Hypothalamus (tissue), 51 donors: ENCODE measurements at places on chromosomes 3 and 15.

DNA sequence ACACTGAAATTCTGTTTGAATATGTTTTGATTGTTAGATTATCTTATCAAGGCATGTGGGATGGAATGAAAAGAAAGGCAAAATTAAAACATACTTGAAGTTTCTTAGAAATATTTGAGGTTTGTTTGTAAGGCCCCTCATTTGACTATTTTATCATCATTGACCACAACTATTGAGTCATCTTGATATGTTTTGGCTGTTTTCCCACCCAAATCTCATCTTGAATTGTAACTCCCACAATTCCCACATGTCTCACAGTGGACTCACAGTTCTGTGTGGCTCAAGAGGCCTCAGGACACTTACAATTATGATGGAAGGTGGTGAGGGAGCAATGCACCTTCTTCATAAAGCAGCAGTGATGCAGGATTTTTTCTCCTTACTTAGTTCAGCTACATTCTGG is 917.1 kb downstream of the PLOD2 start:
- DNase-seq, result no peak

GRCh38 chr3:12990781-12991480 is 82.3 kb downstream of the IQSEC1 start:
- DNase-seq, result no peak

GRCh38 chr3:142027735-142028134 is 121.6 kb downstream of the TFDP2 start:
- no peak for DNase-seq

DNA sequence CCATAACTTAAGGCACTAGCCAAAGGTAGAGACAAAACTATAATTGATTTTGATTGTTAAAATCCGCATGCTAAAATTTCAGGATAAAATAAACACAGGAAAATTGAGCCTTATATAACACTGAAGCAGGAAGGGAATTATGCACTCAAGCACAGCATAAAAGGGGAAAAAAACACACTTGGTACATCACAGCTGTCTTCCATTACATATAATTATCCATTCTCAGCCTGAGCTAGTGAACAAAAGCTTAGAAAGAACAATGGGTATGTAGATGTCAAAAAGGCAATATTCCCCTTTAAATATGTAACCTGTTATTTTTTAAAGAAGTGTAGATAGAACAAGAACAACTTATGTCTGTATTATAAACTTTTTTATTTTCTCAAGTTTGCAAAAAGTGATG is 899.2 kb downstream of the ROBO1 start:
- DNase-seq, result no peak

DNA sequence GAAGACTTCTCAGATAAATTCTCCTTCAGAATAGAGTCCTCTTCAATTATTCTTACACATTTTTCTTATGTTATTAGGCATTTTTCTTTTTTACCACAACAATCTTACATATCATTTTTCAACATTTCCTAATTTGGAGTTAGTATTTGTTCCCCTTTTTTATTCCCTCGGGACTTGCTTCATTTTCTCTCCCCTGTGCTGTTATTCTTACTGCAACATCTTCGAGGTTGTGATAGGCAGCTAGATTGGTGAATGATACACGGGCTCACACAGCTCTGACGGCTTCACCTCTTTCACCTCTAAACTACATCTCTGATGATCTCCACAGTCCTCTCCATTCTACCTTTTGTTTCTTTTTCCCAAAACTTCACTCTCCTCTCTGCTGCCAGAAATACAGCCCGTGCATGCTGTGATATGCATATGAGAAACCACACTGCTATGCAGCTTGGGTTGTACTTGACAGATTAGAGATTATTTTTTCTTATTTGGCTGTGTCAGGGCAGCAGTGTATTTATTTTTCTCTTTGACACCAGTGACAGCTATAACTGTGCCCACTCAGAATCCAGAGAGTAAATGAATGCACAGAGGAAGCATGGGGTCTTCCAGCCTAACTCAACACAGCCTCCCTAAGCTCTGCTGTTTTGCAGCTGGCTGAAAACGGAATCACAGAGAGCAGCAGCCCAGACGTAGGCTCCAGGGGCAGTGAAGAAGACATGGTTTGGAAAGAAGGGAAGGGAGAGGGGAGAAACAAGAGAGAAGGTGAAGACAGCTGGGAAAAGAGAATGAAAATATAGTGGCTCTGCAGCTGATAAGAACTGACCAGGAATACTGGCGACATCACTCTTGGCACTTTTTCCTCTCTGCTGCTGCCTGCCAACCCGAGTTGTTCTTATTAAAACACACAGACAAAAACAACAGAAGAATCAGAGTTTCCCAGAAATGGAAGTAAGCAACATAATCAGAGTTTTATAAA is 61.8 kb downstream of the SLC9A9 start:
- DNase-seq, result no peak

DNA sequence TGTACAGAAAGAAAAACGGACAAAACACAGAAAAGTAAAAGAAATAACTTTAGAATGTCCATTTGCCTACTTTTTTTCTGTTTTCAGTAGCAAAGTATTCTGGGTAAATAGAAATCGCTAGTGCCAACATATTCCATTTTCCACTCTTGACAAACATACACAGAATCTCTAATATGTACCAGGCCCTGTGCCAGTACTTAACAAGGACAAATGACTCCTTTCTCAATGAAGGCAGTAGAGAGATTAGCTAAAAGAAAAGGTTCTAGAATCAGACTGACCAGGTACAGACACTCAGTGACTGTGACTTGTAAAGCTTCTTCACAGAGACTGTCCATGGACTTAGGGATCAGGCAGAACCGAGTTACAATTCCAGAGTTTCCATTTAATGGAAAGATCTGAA is 165.8 kb upstream of the STAC start:
- DNase-seq, result no peak

- no peak for DNase-seq
Measured at GRCh38 chr15:100131321-100132224, 210.2 kb downstream of the ADAMTS17 start.

DNA sequence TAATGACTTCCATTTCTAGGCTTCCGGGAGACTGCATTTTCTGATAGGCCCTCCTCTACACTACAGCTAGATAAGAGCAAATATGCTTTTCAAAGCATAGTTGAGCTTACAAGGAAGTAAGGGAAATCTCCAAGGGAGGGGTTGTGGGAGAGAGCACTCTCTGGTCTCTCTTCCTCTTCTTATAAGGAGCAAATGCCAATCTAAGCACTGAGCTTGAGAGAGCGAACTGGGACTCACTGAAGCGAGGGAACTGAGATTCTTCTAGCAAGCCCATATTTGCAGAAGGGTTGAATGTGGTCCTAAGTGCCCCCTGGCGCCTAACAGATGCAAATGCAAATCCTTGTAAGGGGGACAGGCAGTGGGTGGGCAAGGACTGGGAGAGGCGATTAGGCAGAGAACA is 164.8 kb downstream of the ERC2 start:
- DNase-seq, result no peak

GRCh38 chr3:10393514-10393913 is 72.6 kb upstream of the SEC13 start:
- DNase-seq, result no peak

DNA sequence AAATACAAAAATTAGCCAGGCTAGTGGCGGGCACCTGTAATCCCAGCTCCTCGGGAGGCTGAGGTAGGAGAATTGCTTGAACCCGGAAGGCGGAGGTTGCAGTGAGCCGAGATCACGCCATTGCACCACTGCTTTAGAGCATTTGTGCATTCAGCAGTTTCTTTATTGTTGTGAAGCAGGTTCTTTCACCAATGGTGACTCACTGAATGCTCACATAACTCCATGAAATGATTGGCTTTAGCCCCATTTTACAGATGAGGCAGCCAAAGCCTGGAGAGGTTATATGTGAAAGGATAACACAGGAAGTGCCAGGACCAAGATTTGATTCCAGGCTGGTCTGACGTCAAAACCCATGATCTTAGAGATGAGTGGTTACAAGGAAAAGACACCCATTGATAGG is 195.2 kb downstream of the SLCO3A1 start:
- DNase-seq, result no peak

DNA sequence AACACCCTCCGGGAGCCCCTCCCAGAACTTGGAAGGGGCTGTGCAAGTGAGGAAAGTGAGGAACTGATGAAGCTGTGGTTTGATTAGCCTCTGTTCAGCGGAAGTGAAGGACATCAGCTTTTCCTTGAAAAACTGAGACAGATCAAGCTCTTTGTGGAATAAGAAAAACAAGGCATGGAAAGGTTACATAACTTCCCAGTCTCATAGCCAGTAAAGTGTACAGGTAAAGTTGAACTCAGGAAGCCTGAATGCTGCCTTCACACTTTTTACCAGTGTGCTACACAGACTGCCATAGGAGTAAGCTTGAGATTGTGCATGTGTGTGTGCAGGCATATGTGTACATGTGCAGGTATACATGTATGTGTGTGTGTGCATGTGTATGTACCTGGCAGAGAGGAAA is 293.2 kb downstream of the FGF12 start:
- no peak for DNase-seq

- DNase-seq, result no peak
Measured at GRCh38 chr15:80464951-80465625, 60.9 kb downstream of the ARNT2 start.

- peak; percentile 18 for DNase-seq
Measured at GRCh38 chr3:33439546-33440327, 468 bp downstream of the UBP1 start.

GRCh38 chr3:105422645-105423044 is 55.9 kb downstream of the ALCAM start:
- no peak for DNase-seq

DNA sequence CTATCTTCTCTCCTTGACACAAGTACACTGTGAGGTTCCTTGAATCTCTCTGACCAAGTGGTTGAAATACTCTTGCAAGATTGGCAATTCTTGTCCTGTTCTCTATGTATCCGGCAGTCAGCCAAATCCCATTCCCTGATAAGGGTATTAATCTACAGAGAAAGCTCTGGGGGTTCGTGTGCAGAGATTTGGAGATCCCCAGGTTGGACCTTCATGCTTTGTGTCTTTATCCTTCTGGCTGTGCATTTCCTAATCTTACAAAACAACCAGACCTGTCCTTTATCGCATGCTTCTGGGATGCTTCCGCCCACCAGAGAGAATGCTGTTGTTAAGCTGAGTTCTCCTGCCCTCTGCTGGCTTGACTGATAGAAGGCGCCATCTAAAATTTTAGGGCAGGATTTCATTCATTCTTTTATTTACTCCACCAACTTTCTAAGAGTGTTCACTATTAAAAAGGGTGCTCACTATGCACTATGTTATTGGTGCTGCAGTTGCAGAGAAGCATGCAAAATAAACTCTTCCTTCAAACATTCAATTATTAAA is 8.6 kb upstream of the SST start:
- DNase-seq, result no peak

- DNase-seq, result no peak
Measured at GRCh38 chr3:61610316-61610715, 48.9 kb downstream of the PTPRG start.

- no peak for DNase-seq
Measured at GRCh38 chr3:109241459-109242186, 74.7 kb downstream of the DPPA2 start.

DNA sequence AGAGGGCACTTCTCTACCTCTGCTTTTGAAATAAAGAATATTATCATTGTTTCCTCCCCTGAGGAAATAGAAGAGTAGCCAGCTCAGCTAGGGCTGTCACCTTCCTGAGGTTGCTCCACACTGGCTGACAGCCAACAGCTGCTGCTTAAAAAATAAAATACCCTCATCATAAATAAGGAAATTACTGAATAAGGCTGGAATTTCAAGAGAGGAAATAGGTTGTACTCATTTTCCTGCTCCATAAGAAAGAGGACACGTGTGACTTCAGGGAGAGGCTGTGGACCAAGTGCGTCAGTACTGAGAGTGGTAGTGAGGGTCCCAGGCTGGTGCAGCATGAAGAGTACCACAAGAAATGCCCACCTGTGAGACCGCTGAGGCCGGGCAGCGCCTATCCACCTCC is 8.1 kb upstream of the C2CD4B start:
- DNase-seq, result no peak

DNA sequence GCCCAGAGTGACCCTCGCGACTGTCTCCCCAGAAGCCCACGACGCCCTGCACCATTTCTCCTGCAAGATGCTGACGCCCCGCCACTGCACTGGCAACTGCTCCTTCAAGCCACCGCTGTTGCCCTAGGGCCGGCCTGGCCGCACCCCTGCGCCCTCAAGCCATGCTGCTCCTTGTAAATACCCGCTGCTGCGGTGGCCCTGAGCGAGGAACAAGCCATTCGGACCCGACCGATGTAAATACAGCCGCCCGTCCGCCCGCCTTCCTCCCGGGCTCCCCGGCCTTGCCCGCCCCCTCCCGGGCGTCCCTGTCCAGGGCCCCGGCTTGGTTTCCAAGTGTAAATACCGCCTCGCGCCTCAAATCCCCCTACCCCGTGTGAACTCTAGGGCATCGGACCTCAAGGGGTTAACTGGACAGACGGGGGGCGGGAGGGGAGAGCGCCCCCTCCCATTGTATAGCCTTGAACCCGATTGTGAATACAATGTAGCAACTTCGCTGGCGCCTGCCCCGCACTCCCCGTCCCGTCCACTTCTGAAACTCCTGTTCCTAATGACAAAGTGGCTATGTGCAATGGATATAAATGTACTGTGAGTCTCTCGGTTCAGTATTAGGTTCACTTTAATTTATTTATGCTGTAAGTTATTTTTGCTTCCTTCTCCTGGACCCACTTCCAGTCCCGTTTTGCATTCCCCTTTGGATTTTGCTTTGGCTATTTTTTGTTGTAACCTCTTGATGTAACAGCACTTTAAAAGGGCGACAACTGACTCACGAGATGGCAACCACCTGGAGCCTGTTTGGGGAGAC is 5.9 kb downstream of the RNU6-1 start:
- DNase-seq, result no peak

GRCh38 chr15:100690795-100691158 is 88.4 kb downstream of the ASB7 start:
- no peak for DNase-seq

DNA sequence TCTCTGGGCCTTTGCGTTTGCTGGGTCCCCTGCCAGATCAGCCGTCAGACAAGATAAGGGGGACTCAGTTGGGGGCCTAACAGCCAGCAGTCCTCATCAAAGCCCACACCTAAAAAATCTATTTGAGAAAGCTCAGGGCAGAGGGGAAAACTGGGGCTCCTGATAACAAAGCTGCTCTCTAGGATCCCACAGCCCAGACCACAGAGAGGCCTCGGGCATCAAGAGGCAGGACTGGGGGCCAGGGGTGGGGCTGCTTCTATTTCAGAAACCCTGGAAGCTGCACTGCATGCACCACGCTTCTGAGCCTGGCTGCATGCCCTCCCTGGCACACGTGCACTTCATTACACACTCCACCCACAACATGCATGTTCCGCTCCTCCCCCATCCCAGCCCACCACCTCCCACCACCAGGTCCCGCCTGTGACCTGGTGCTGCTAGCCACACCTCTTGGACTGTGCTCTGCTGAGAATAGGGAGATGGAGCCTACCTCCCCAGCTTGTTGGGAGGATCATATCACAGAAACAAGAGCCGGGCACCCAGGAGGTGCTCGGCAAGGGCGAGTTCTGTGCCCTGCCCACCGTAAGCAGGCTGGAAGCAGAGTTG is 26.6 kb downstream of the FBLN2 start:
- no peak for DNase-seq

GRCh38 chr3:170869645-170870593 is at the start of gene RPL22L1:
Gene RPL22L1 (minus strand): TSS chr3:170870195. CDS start chr3:170870167, 28 bp downstream.
- DNase-seq, result no peak

GRCh38 chr3:10506696-10507095 is 1.3 kb upstream of the ATP2B2 start:
- DNase-seq, result no peak

- DNase-seq, result no peak
Measured at GRCh38 chr3:53092942-53093341, 37.3 kb downstream of the RFT1 start.

- no peak for DNase-seq
Measured at GRCh38 chr3:48596676-48597407, 1.7 kb upstream of the COL7A1 start.
